Spleen (tissue), 13 donors: ENCODE measurements at places on chromosomes 5 and 9.
A peak's percentile ranks its signal among the peaks of the same experiment; 100 is the strongest.

- no peaks in the 10 kb centered on the region for H3K27me3 ChIP-seq
- no peaks in the 10 kb centered on the region for H3K4me1 ChIP-seq
- DNase-seq, result no peak
- H3K36me3 ChIP-seq, result no peaks in the 10 kb centered on the region
- H3K4me3 ChIP-seq, result no peak overlapping the region
Observed at GRCh38 chr9:6126377-6126776, 89.2 kb upstream of the IL33 start.

- no peaks in the 10 kb centered on the region for H3K27me3 ChIP-seq
- no peak overlapping the region for H3K27ac ChIP-seq
- H3K4me1 ChIP-seq, result peaks cover 48% of the 10 kb centered on the region
- DNase-seq, result no peak
- H3K36me3 ChIP-seq, result no peaks in the 10 kb centered on the region
Observed at GRCh38 chr9:89538871-89539270, 41.0 kb upstream of the SEMA4D start.

- H3K4me3 ChIP-seq, result no peak overlapping the region
- no peak for DNase-seq
- no peak overlapping the region for H3K27ac ChIP-seq
- H3K36me3 ChIP-seq, result peaks cover 43% of the 10 kb centered on the region
- no peaks in the 10 kb centered on the region for H3K27me3 ChIP-seq
Observed at GRCh38 chr9:133359399-133360175, 3.2 kb downstream of the SURF2 start.

DNA sequence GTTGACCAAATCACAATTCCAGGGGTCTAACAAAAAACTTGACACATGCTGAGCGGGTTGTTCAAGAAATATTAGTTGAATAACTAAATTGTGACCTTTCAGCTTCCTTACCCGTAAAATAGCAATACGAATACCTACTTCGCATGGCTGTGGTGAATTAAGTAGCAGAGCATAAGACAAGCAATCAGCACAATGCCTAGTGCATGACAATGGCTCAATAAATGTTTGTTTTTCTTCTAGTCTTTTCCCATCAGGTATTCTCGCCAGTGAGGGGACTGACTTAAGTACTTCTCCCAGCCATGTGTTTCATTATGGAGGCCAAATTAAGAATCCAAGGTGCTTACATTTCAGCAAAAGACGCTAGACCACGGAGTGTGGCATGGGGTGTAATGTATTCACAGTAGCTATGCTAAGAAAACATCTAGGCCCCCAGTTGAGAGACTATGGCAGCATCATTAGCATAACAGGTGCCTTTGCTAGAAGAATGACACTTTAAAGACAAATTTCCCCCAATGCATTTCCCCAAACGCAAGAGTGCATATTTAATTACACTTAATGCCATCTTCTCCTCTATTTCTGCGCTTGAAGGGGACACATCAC, 145.9 kb downstream of the ASTN2 start:
- no peaks in the 10 kb centered on the region for H3K36me3 ChIP-seq
- no peak for DNase-seq
- no peak overlapping the region for H3K4me3 ChIP-seq
- H3K27me3 ChIP-seq, result no peaks in the 10 kb centered on the region
- no peaks in the 10 kb centered on the region for H3K4me1 ChIP-seq
- H3K27ac ChIP-seq, result no peak overlapping the region

GRCh38 chr5:56319526-56320181, 86.5 kb upstream of the ANKRD55 start:
- H3K27ac ChIP-seq, result no peak overlapping the region

- H3K4me3 ChIP-seq, result peak within 1 kb of the TSS; percentile 83
- peaks cover 59% of the 10 kb centered on the region for H3K4me1 ChIP-seq
- H3K27ac ChIP-seq, result peak within 1 kb of the TSS; percentile 94
- DNase-seq, result peak; percentile 97
Observed at GRCh38 chr9:32552172-32552872, at the start of the genes SMIM27 and TOPORS. Gene SMIM27 (plus strand): TSS chr9:32552327. CDS start chr9:32552435, 108 bp downstream. Gene TOPORS (minus strand): TSS chr9:32552586. CDS start chr9:32552436, 150 bp downstream.

GRCh38 chr5:130912088-130912487, 253.0 kb downstream of the HINT1 start:
- no peak for DNase-seq
- no peak overlapping the region for H3K27ac ChIP-seq
- no peaks in the 10 kb centered on the region for H3K4me1 ChIP-seq
- no peaks in the 10 kb centered on the region for H3K27me3 ChIP-seq
- no peak overlapping the region for H3K4me3 ChIP-seq

GRCh38 chr9:137544176-137544760, 5.9 kb downstream of the PNPLA7 start:
- no peaks in the 10 kb centered on the region for H3K36me3 ChIP-seq
- H3K27me3 ChIP-seq, result no peaks in the 10 kb centered on the region
- peaks cover 37% of the 10 kb centered on the region for H3K4me1 ChIP-seq
- H3K4me3 ChIP-seq, result no peak overlapping the region
- no peak for DNase-seq

DNA sequence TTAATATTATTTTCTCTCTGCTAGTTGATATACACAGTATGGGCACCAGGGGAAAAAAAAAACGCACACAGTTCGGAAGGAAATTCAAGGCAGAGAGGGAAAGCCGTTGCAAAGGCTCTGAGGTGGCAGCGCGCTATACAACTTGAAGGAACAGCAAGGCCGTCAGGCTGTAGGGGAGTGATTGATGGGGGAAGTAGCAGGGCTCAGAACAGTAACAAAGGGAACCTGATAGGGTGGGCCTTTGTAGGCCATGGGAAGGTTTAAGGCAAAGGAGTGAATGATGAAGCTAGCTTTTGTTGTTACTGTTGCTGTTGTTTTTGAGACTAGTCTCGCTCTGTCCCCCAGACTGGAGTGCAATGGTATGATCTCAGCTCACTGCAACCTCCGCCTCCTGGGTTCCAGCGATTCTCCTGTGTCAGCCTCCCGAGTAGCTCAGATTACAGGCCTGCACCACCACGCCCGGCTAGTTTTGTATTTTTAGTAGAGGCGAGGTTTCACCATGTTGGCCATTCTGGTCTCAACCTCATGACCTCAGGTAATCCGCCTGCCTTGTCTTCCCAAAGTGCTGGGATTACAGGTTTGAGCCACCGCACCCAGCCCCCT, 27.0 kb downstream of the AQP7 start:
- no peaks in the 10 kb centered on the region for H3K27me3 ChIP-seq
- peaks cover 21% of the 10 kb centered on the region for H3K36me3 ChIP-seq
- no peak overlapping the region for H3K4me3 ChIP-seq
- peaks cover 25% of the 10 kb centered on the region for H3K4me1 ChIP-seq
- peak; percentile 43 for DNase-seq
- H3K27ac ChIP-seq, result peak overlapping the region; percentile 72

GRCh38 chr5:68274847-68275651, 59.5 kb downstream of the PIK3R1 start:
- no peak overlapping the region for H3K4me3 ChIP-seq
- H3K36me3 ChIP-seq, result peaks cover 56% of the 10 kb centered on the region
- H3K4me1 ChIP-seq, result peaks cover 60% of the 10 kb centered on the region

GRCh38 chr5:177163500-177163899, 29.9 kb downstream of the NSD1 start:
- no peak for DNase-seq
- H3K27ac ChIP-seq, result no peak overlapping the region
- no peak overlapping the region for H3K4me3 ChIP-seq
- H3K36me3 ChIP-seq, result peaks cover 19% of the 10 kb centered on the region

DNA sequence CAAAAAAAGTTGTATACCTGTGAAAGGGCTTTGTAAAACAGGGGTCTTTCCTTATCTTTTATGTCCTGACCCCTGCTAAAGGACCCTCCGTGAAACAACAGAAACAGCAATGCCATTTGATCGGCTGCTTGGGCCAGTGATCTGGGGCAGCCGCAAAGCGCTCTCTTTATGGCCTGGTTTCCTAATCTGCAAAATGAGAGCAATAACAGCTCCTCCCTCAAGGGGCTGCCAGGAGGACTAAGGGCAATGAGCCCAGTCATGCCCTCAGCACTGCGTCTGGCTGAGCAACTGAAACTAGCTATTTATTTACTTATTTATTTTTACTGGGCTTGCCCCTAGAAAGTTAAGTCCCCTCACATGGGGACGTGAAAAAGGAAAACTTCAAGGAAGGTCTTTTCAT, 18.3 kb downstream of the CMBL start:
- H3K27me3 ChIP-seq, result no peaks in the 10 kb centered on the region
- DNase-seq, result no peak
- no peak overlapping the region for H3K27ac ChIP-seq
- H3K36me3 ChIP-seq, result no peaks in the 10 kb centered on the region
- H3K4me3 ChIP-seq, result no peak overlapping the region

- no peak overlapping the region for H3K27ac ChIP-seq
- no peak for DNase-seq
Observed at GRCh38 chr9:7944572-7944971, 145.0 kb upstream of the DMAC1 start.
